Renal cortex interstitium (tissue), 15 donors: ENCODE measurements at places on chromosomes 7 and 10.

- no peak for DNase-seq
Observed at GRCh38 chr10:11454160-11454559, 157.3 kb downstream of the USP6NL start.

DNA sequence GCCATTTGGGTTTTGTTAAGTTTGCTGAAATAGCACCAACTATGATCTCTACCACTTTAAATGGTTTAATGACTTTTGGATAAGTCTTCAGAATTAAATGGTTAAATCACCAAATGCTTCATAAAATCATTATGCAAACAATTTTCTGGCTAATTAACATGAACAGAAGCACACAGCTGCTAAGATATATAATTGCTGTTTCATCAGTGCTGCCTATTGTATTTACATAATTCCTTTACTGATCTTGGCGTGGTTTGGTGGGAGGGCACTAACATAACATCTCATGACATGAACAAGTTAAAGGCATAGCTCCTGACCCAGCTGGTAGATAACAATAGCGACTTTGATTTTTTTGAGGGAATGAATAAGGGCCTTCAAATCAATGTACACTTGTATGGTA is 94.1 kb downstream of the FZD1 start:
- no peak for DNase-seq

DNA sequence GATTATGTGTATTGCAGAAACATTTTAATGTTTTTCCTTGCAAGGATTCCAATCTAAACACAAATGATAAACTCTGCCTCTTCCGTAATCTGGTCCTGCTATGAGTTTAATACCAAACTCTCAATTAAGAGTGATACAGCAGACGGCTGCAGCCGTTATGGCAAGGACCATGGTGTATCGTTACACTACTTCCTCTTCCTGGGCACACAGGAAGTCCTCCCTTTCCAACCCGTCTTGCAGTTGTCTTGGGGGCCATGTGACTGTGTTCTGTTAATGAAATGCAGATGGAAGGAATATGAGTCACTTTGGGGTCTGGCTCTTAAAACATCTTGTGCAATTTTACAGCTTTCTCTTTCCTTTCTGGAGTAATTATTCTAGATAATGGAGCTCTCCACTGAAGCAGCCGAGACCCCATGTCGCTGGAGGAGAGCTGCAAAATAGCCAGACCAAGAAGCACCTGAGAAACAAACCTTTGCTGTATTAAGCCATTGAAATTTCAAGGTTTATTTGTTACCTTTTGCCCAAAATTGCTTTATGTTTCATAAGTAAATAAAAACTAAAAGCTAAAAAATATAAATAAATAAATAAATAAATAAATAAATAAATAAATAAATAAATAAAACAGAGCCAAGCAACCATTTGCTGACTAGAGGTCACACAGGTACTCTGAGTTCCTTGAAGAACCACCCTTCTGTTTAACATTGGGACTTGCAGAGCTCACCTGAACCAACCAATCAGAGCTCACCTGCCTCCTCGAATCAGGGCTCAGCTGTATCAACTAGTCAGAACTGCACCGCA is 74.7 kb downstream of the FRMPD2 start:
- no peak for DNase-seq

GRCh38 chr7:69162931-69163670 is 435.2 kb upstream of the AUTS2 start:
- no peak for DNase-seq

- no peak for DNase-seq
Observed at GRCh38 chr7:3495954-3496353, 194.9 kb downstream of the SDK1 start.

DNA sequence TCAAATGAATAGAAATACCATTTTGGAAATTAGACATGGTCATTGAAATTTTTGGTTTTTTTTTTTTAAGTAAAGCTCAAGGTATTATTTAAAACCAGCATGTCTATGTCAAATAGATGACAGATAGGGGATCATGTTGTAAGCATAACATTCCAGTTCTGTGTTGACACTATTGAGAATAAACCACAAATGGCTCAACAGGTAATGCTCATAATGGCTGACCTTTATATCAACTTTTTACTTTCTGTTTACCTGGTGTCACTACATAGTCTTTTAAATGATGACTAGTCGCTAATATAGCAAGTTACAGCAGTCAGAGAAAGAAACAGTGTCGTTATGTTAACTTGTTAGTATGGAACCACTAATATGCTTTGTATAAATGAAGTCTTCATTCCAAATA is 616.0 kb downstream of the GATA3 start:
- no peak for DNase-seq

DNA sequence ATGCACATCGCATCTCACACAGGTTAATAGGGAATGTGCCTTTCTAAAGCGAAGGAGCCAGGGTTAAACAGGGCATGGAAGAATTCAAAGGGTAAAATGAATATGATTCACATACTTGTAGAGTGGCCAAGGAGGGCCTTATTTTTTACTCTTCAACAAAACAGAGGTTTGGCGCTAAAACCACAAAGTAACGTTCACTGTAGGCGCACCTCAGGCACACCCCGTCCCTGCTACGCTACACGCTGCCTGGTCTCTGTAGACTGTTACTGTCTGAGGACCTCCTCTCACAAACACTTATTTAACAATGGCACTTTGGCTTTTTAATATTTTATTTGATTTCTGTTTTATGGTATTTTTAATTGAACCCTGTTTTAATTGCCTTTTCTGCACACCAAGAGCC is 462.1 kb upstream of the GALNT17 start:
- no peak for DNase-seq

DNA sequence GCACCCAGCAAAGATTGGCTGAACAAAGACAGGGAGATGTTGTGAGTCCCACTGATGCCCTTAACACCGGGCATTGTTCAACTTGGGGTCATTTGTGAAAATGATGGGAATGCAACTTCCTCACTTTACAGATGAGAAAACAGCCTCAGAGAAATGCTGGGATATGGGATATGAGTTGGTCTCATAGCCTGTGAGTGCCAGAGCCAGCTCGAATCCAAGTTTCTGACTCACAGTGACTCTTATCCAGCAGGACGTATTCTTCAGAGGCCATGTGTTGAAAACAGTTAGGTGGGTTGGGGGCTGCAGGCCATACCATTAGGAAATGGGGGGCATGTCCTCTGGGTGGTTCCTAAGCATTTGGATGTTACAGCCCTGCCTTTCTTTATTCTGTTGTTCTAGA is 45.2 kb downstream of the KIAA1217 start:
- no peak for DNase-seq

- DNase-seq: no peak
Observed at GRCh38 chr7:128119036-128119435, 87.8 kb upstream of the LRRC4 start.

- DNase-seq: no peak
Observed at GRCh38 chr7:28998105-28998504, 40.0 kb upstream of the TRIL start.

DNA sequence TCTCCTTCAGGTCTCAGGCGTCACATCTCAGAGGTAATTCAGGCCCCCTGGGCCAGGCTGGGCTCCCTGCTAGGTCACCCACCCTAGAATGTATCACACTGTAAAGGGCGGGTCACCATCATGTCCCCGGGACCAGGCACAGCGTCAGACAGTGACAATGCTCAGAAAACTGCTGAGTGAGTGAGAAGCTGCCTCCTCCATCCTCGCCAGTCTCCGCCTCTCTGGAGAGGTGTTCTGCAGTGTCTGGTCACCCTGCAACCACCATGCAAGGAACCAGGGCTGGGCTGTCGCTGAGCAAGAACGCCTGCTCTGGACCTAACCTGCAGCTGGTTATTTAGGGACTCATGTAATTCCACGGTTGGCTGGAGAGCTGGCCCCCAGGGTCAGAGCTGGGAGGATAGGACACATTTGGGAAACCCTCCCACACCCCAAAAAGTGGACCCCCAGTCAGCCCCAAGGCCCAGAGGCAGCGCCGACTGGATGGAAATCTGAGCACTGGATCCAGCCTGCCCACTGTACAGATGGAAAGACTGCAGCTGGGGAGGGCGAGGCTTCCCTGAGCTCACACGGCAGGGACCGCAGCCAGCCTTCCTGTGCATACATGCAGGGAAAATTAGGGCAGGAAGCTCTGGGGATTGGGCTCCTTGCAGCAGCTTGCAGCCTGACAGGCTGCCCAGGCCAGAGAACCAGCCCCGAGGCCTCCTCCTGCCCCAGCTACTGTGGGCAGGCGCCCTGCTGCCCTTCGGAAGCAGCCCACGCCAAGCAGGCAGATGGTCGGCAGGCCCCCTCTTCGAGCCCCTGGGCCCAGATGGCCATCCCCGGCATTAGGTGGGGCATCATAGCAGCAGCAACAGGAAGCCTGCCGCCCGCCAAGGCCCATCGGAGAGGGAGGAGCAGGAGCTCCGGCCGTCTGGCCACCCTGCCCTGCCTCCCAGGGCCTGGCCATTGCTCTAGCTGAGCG is 105.4 kb upstream of the ZMIZ1 start:
- no peak for DNase-seq

DNA sequence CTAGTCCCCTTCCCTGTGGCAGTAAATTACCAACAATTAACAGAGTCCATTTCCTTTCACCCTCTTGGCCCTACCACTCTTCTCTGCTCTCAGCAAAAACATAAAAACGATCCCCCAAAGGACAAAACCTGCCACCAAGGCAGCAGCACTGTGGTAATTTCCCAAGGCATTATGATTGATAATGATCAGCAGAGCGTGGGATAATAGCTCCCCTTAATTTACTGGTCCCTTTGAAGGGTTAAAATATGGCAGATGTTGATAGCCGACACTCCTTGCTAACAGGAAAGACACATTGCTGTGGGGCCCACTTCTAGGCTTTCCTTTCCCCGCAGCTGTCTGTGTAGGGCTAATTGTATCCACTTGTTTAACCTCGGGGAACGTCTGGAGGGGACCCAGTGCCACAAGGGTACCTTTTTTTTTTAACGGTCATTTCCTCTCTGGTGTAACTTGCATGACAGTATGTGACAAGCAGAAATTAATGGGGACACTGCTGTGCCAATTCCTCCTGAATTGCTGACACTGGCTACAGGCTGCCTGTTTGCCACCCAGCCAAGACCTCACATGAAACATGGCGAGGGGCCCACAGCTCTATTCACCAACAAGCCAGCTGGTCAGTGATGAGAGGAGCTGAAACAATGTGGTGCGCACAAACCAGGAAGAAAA is 81.3 kb downstream of the CDK6 start:
- no peak for DNase-seq

DNA sequence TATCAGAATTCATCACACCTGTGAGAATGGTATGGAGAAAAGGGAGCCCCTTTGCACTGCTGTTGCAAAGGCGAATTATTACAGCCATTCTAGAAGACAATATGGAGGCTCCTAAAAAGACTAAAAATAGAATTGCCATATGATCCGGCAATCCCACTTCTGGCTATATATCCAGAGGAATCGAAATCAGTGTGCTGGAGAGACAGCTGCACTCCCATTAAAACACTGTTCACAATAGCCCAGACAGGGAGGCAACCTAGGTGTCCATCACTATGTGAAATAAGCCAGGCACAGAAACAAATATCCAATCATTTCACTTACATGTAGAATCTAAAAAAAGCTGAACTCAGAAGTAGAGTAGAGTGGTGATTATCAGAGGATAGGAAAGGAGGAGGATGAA is 26.0 kb upstream of the GJD4 start:
- no peak for DNase-seq
